Skin of body (tissue), 3 donors: ENCODE measurements at places on chromosomes 12 and 14.

GRCh38 chr12:50375802-50376201 is 20.6 kb downstream of the FAM186A start:
- DNase-seq: no peak

DNA sequence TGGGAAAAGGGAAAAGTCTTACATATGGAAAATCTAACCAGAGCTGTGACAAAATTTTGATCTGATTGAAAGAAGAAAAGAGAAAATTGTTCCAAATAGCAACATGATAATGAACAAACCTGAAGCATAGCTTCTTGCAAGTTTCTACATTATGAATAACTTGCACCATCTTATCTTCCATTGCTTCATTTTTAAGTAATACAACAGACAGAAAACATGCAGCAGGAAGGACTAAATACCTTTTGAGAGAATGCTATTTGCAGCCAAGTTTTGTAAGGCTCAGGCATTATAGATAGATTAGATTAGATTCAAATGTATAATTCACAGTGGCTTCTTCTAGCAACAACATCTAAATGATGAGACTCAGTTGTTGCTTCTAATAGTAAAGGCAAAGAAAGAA is 441.4 kb downstream of the AEBP2 start:
- DNase-seq: no peak

DNA sequence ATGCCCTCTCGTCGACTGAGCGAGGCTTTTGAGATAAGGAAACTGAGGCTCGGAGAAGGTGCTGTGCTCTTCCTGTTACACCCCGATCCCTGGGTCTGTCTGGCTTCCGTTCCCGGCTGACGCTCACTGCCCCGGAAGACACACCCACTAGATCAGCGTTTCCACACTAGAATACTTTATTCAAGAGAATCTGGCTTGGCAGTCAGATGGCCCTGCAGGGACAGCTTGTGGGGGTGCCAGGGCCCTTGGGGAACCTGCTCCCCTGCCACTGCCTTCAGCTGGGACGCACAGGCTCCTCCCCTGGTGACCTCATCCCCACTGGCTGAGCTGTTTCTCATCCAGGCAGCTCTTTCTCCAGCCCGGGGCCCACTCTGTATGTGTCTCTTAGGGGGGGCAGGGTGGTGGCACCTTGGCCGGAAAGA is 13.7 kb downstream of the PGF start:
- peak; percentile 14 for DNase-seq

DNA sequence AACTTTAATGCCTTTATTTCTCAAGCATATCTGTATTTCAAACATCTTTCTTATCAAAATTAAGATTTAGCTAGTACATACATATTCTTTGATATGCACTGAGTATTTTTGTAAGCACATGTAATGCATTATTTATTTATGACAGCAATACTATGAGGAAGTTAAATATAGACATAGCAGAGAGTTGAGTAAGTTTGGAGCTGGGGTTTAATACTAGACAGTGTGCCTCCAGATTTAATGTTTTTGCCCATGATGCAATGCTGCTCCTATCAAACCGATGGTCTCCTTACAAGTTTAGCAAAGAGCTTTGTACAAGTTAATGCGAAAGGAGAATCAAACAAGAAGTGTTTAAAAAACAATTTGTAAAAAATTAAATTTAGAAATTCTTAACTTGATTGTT is 826.6 kb upstream of the MGAT4C start:
- no peak for DNase-seq

DNA sequence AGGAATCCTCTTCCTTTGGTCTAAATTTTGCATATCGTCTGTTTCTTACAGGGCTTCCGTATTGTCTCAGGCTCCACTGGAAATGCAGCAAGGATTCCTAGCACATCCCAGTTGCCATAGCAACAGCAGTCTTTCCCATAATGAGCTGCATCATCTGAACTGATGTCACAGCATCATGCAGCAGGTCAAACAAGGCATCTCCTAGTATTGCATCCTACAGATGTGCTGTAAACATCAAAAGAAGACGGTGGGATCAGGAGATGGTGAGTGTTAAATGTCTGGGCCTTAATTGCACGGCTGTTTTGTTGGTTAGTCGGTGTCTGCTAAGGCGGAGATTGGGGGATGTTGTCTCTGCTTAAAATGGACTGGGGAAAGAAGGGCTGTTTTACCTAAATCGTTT is at the start of gene AKAP6:
TSS of gene AKAP6 (plus strand) at position 153 of the 400 bp plus-strand sequence. CDS start 104,196 bp downstream, outside the sequence.
- no peak for DNase-seq

GRCh38 chr12:91870872-91871707 is 274.6 kb downstream of the BTG1 start:
- DNase-seq: no peak

- peak; percentile 87 for DNase-seq
Measured at GRCh38 chr12:14260011-14260993, 105.2 kb upstream of the ATF7IP start.

DNA sequence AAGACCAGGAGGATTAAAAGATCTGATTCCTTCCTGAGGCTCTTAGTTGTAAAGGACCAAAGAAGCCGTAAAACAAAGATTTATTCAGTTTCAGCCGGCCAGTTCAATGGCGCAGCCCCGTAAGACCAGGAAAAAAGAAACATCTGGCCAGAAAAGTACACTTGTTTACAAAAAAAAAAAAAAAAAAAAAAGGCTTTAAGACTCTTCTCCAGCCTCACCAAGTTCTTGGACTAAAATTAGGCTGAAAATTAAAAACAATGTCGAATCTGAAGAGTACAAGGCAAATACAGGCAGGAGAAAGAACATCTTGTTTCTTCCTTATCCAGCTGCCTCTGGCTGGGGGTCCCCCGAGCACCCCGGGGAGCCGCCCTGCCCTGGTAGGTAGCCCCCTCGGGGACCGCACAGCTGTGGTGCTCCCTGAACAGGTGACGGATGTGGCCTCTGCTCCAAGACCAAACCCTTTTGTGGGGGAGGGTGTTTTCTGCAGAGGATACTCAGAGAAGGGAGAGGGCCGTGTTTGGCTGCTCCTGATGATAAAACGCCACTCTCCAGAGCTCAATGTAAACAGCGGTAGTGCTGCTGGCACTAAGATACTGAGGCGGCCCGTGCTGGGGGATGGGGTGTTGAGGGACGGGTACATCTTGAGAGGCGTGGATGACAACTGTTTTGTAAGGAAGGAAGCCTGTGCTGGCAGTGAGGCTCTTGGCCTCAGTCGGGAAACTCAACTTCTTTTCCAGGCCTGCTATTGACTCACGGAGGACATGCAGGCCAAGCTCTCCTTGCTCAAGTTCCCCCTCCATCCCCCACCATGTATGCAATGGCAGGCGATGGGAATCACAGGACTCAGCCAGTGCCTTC is 201.0 kb upstream of the DIO3 start:
- peak; percentile 11 for DNase-seq

DNA sequence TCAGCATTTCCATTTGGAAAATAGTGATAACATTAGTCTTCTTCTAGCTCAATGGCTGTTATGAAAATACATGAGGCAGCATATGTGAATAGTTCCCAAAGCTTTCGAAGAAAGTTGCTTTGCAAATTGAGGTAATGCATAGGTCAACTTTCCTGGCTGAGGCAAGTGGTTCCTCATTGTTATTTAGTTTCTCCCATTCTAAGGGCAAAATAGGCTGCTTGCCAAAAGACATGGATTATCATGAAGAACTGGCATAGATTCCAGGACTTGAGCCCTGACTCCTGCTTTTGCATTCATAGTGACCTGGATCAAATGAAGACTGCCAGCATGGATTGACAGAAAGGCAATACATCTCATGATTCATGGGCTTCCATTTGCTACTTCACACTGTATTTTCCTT is 35.7 kb downstream of the LRFN5 start:
- DNase-seq: no peak

DNA sequence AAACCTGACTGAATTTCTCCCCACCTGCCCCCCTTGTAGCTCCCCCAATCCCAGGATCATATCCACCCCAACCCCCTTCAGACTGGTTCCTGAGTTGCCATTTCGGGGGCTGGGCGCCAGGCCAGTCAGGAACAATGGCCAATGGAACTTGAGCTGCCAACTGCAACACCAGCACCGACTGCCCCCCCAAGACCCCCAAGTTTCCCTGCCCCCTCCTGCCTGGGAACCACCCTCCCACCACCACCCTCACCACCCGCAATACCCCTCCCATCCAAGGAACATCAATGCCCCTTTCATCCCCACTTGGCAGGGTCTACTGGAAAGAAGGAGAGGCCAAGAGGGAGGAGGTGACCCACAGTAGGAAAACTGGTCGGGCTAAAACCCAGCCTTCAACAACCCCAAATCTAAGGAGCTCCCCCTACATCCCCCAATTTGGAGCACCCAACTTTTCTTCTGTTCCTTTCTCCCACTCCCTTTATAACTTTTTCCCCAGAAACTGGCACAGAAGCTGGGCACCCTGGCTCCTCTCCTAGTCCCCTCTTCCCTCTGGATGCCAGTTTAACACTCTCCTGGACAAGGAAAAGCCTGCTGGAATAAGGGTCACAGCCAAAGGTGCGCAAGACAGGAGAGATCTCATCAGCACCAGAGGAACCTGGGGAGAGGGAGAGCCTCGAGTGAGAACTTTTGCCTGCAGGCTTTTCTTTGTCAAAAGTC is 1.6 kb upstream of the NDRG2 start:
- DNase-seq: peak; percentile 30

DNA sequence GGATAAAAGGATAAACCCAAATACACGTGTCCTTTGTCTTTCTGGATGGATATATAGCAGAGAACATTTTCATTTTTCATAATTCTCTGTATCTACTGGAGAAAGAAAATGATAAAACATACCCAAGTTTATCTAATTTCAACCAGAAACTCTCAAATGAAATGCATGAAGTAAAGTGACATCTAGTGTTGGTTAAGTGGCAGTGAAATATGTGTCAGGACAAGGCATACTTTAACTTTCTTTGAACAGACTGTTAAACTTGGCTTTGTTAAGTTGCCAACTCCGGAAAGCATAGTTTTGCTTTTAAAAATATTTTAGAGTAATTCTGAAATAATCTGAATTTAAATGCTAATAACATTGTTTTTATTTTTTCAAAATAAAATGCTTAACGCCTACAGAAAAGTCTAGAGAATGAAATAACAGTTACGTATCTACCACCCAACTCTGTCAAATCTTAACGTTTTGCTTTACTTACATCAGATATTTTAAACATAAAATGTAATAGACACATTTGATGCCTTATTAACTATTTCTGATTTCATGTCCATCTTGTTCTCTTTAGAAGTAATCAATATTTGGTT is 25.2 kb upstream of the NTN4 start:
- peak; percentile 18 for DNase-seq

GRCh38 chr14:75417674-75418073 is 10.1 kb upstream of the JDP2 start:
- no peak for DNase-seq

DNA sequence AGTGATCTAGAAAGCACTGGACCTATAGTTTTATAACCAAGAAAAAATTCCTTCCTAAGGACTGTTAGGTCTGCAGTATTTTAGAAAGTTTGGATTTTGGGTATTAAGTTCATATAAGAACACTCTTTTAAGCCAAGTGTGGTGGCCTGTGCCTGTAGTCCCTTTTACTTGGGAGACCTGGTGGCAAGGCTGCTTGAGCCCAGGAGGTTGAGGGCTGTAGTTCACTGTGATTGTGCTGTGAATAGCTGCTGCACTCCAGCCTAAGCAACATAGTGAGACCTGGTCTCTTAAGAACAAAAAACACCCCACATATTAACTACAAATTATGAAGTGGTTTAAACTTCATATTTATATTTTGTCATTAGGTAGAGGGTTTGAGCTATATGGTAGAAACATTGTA is 9.7 kb downstream of the DNM1L start:
- no peak for DNase-seq

GRCh38 chr14:95564060-95564459 is 29.2 kb downstream of the GLRX5 start:
- no peak for DNase-seq

GRCh38 chr12:50258167-50258551 is 25.2 kb downstream of the LIMA1 start:
- no peak for DNase-seq

DNA sequence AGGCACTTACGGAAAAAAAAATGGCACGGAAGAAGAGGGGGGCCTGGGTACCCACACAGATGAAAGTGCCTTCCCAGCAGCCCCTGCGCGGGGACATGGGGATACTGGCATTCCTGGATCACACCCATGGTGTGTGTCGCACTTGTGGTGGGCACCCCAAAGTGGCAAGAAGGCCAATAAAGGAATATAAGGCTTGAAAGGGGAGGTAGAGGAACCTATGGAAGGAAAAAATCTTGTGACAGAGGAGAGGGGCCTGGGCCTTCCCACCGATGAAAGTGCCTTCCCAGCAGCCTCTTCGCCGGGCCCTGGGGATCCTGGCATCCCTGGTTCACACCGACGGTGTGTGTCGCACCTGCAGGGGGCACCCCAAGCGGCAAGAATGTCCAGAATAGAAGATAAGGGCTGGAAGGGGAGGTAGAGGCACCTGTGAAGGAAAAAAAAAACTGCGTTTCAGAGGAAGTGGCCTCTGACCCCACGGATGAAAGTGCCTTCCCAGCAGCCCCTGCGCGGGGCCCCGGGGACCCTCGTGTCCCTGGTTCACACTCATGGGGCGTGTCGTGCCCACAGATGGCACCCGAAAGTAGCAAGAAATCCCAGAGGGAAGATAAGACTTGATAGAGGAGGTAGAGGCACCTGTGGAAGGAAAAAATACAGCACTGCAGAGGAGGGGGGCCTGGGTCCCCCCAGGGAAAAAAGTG is 284.0 kb downstream of the ALG10 start:
- DNase-seq: no peak

DNA sequence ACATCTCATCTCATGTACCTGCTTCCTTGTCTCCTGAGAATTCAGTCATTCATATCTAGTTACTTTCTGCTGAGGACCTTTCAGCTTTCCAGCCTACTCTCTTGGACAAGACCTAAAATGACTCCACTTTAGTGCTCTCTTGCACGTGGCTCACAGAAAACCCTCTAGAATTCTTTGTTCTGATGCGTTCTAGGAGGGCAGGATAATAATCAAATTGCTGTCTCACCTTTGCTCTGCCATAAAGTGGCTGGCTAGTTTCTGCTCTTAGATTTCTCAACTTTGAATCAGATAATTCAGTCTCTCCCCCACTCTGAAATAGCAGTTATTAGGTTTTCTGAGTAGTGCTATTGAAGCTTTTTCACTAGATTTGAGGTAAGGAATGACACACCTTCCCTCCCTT is 429.5 kb upstream of the FBXO33 start:
- DNase-seq: no peak

GRCh38 chr12:47437570-47437969 is 268.3 kb downstream of the RPAP3 start:
- no peak for DNase-seq

- no peak for DNase-seq
Measured at GRCh38 chr12:69932154-69932553, 107.1 kb downstream of the MYRFL start.

DNA sequence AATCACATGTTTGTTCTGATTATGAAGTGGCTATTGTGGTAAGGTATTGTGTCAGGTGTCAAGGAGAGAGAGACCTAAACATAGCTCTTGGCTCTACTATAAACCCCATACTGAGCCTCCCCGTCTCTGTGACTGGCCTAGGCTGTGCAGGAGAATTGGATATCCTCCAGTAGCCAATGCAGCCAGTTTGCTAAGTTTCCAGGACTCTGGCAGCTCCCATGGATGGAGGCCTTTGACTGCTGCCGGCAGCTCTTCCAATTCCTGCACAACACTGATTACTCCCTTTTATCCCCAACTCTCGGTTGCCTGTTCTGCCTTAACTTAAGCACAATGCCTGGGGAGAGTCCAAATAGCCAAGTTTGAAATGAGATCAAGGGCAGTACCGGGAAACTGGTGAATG is 59.3 kb downstream of the ABCC9 start:
- DNase-seq: no peak
